RPMI7951 (cell line): ENCODE measurements at places on chromosomes 1 and 21. TPM values are rescaled to one million over a fixed set of nuclear protein-coding genes. Genes with fewer than 3 reads are reported as not detected.

Gene LRRC71
- total RNA-seq = not detected in 2 replicates

Gene BACE2
- 89.8 and 96.8 TPM in 2 replicates for total RNA-seq

Gene INAVA
- 18.0 and 19.9 TPM in 2 replicates for total RNA-seq

Gene LCE2C
- total RNA-seq = not detected in 2 replicates

Gene PTPRU
- total RNA-seq = 14.1 and 26.2 TPM in 2 replicates

Gene SYT14
- total RNA-seq = 1.1 and 2.2 TPM in 2 replicates

Gene LCE3D
- not detected in 2 replicates for total RNA-seq

Gene KMO
- total RNA-seq = 0.60 and 1.3 TPM in 2 replicates

GRCh38 chr1:10834770-10835412 lies 38.4 kb upstream of the CASZ1 start:
- DNase-seq = no peak

DNA sequence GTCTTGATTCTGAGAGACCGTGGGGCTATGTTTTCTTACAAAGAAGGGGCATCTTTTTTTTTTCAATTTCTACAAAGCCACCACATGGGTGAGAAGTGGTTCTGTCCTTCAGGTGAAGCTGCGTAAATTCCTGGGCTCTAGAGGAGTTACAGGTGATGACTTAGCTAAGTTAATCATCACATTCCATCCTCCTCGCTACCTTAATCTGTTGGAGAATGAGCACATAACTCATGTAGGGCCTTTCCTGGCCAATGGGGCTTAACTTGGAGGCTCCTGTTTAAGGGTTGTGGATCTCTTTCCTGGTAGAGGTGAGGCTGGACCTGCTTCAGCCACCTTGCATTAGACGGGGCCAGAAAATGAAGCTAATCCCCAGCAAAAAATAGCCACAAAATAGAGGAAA lies 19.9 kb downstream of the REG4 start:
- DNase-seq = no peak

- no peak for DNase-seq
These were observed 20.6 kb upstream of the H6PD start for GRCh38 chr1:9213956-9214355.

GRCh38 chr1:31570906-31571305 lies 5.4 kb upstream of the TINAGL1 start:
- no peak for DNase-seq

- DNase-seq = no peak
These were observed 206.4 kb upstream of the RAB4A start for GRCh38 chr1:229064320-229065168.

DNA sequence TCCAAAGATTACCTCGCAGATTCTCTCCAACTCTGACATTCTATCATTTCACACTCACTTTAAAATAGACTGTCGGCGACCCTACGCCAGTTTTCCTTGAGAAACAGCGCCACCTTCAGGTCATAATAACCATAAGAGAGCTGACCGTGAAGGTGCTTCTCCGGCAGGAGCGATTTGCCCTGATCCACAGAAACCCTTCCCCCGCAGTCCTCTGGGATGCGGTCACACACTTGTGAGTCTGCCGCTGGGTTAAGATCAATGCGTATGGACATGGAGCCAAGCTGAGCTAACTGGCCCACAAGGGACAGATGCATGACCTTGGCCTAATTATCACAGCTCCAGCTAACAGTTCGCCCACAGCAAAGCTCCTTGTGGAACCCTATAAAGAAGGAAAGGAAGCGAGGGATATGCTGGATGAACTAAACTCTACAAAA lies 32.8 kb upstream of the IFNAR2 start:
- peak; percentile 49 for DNase-seq

DNA sequence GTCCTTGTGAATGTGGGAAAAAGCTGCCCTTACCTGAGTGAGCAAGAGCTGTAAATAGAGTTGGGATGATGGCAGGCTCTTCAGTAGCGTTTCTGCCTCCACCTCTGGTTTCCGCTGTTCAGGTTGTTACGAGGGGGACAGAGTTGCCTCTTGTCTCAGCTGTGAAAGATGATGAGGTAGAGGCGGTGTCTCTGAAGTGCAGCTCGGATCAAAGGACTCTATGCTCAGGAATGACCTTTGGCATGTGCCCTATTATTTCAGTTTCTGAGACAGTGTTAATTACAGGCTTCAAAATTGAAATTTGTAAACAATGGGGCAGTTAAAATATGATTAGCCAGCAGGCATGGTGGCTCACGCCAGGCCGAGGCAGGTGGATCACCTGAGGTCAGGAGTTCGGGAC lies 70.3 kb downstream of the VPS26C start:
- DNase-seq = no peak

GRCh38 chr1:53540604-53541262 lies 81.5 kb downstream of the DMRTB1 start:
- DNase-seq = no peak

- DNase-seq = no peak
These were observed 32.7 kb upstream of the WASF2 start for GRCh38 chr1:27522432-27523336.

DNA sequence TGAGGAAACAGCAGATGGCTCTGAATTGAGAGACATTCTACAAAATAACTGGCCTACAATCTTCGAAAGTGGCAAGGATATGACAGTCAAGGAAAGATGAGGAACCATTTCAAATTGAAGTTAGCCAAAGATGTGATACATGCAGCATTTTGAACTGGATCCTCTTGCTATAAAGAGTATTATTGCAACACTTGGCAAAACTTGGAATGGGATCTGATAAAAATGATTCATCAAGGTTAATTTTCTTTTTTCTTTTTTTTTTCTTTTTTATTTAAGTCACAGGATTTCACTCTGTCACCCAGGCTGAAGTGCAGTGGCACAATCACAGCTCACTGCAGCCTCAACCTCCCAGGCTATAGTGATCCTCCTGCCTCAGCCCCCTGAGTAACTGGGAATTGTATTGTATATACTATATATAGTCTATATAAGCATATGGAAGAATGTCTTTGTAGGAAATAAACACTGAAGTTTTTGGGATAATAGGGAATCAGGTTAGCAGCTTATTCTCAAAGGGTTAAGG lies 49.8 kb upstream of the GJA8 start:
- no peak for DNase-seq

DNA sequence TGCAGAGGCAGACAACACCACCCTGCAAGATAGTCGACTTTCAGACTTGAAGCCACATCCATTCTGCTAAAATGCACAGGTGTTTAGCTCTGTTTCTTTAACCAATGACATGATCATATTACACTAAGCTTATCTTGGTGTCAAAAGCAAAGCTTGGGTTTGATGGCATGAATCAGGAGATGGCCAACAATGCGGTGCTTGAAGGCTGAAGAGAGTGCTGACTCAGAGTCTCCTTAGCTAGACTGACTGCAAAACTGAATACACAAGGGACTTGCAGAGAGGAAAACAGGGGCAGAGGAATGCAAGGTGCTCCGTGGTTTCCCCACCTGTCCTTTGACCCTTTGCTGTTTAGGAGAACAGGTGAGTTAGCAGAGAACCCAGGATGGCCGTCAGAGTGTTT lies 262.6 kb downstream of the SIPA1L2 start:
- DNase-seq = no peak

GRCh38 chr21:42613756-42614155 lies 39.7 kb upstream of the PDE9A start:
- DNase-seq = no peak

- no peak for DNase-seq
These were observed 114.9 kb downstream of the RRAGC start for GRCh38 chr1:38744452-38745350.

DNA sequence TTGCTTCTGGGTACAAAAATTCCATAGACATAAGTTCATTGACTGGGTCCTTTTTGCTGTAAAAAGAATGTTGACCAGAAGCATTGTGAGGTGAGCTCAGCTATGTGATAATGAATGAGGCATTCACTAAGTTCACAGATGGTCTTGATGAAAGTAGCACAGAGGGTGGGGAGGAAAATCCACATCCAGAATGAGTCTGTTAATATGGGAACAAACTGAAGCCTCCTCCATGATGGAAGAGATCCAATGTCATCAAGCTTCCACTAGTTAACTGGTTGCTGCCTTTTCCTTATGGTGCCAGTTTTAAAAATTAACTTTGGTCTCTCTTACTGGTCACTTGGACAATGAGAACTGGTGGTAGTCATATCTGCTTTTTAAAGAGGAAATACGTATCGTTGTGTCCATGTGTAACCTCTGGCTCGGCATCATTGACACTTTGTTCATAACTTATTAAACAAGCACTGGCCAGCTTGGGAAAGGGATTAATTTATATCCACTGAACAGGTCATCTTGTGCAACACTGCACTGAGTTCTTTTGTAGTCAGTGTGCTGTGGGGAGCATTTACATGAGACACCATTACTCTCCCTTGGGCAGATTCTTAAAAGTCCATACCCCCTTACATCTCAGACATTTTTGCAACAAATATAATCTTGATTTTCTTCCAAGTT lies 88.6 kb downstream of the ADAMTS1 start:
- peak; percentile 43 for DNase-seq

DNA sequence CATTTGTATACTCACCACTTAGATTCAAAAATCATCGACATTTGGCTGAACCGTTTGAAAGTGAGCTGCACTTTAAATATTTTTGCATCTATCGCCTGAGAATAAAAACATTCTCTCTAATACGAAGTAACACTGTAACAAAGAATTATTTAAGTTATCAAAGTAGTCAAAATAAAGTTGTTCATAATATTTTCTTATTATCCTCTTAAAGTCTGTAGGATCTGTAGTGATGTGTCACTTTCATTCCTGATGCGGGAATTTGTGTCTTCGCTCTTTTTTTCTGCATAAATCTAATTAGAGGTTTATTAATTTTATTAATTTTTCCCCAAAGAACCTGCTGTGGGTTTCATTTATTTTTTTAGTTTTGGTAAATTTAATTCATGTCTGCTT lies 74.8 kb downstream of the ETS2 start:
- no peak for DNase-seq

DNA sequence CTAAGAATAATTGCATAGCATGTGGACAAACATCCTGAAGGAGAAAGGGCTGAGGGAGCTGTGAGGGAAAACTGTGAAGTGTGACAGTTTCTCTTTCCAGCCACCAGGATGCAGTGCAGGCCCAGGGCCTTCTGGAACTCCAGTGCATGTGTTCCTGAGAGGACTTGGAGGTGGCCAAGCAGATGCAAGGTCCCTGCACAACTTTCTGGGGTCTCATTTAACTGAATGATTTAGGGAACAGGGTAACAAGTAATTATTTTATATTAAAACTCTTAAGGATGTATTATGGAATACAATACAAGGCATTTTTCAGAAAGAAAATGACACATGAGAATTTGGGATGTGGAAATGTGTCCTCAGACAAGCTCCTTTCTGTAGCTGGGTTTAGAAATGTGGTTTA lies 61.2 kb upstream of the MCOLN3 start:
- DNase-seq = peak; percentile 62

- no peak for DNase-seq
These were observed 5.5 kb downstream of the CLCA4 start for GRCh38 chr1:86552376-86552775.

GRCh38 chr1:50516056-50516455 lies 92.8 kb upstream of the DMRTA2 start:
- DNase-seq = no peak

GRCh38 chr1:246041360-246041759 lies 465.7 kb downstream of the SMYD3 start:
- no peak for DNase-seq

DNA sequence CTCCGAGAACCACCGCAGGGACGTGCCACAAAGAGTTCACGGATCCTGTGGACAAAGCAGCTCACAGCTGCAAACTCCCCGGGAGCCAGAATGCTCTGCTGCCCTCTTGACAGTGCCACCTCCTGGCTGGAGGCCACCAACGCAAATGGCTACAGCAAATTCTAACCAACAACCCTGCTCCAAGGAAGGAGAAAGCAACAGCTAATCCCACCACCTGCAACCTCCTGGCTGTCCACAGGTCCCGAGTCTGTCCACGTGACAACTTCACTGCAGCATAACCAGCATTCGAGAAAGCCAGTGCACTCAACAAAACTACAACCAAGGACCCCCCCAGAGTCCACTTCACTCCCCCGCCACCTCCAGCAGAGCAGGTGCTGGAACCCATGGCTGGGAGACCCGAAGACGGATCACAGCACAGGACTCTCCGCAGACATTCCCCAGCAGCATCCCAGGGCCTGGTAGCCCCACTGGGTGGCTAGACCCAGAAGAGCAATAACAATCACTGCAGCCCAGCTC lies 17.3 kb downstream of the POFUT2 start:
- DNase-seq = no peak

DNA sequence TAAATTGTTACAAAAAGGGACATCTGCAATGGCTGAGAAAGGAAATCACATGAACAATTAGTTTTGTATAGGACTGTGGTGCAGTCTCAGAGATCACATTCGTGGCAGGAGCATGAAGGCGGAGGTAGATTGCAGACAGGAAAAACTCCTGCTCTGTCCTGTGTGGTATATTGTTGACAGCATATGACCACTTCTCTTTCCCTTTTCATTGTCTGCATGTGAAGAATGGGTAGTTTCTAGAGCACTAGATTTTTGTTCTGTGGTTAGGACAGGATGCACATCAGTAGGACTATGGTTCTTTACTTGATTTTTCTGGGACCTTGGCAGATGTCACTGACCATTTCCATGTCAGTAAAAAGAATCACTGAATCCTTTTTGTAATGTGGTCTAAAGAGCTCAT lies 625.9 kb upstream of the PKN2 start:
- DNase-seq = no peak

- no peak for DNase-seq
These were observed at the start of gene LRRC42 for GRCh38 chr1:53946252-53947171. TSS of gene LRRC42 (plus strand) at chr1:53946350. CDS start at chr1:53952000, 5,650 bp downstream.

- peak; percentile 67 for DNase-seq
These were observed 434.3 kb downstream of the PTPRC start for GRCh38 chr1:199073166-199073565.

DNA sequence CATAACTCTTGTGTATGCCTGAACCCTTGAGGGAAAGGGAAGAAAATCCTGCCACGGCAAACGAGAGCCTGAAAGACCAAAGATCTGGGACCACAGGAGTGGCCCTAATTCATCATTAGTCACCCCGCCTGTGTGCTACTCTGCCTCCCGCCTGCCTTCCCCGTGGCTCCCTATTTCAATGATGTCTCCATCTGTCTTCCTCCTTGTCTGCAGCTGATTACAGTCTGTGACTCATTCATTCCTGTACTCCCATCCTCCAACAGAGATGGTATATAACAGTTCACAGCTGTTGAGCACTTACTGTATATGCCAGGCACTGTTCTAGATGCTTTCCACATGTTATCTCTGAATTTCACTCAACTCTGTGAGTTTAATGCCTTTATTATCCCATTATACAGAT lies 96.6 kb downstream of the SEC16B start:
- peak; percentile 85 for DNase-seq

GRCh38 chr1:181043025-181043888 lies 9.5 kb downstream of the MR1 start:
- DNase-seq = no peak

DNA sequence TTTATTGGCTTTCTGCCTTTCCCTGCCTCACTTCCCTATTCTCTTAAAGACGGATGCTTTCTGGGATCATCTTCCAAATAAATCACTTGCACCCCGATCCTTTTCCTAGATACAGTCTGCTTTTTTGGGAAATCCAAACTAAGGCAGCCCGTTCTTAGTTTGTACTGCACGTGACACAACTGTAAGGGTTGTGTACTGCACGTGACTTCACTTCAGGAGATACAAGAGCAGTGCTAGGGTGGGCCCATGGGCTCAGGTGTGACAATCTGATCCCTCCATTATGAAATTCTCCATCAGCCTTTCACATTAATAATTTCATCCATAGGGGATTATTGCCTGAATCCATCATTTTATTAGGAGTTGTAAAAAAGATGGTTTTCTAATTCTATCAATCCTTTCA lies 33.8 kb upstream of the SPOCD1 start:
- DNase-seq = no peak
